Stimulated activated CD4-positive, alpha-beta T cell treated with anti-CD3 and anti-CD28 coated beads, Interleukin-1b, Interleukin-23, amount 100 ng/mL, for 1 hour (primary cell): ENCODE measurements at places on chromosomes 12 and 14.

DNA sequence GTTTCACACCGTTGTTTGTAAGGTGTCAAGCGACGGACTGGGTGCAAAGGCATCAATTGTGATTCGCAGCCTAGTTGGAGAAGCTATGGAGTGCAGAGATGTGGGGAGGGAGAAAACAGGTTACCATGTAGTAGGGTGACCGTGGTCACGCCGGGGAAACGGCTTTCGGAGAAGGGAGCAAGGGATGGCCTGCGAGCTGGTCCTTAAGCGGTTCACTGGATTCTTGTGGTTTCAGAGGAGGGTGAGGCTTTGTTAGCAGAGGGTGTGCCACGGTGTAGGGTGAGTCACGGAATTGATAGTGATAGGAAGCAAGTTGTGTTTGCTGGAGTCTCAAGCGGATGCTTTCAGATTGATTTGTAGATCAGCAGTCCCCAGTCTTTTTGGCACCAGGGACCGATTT is 2.3 kb downstream of the PIWIL1 start:
- no peak for DNase-seq

GRCh38 chr12:84054811-84055210 is 857.8 kb downstream of the SLC6A15 start:
- DNase-seq: no peak

GRCh38 chr14:25009891-25010290 is 40.1 kb downstream of the STXBP6 start:
- DNase-seq: no peak

GRCh38 chr14:55426891-55427290 is 13.5 kb downstream of the TBPL2 start:
- DNase-seq: no peak

- no peak for DNase-seq
Observed at GRCh38 chr12:9073076-9073475, 42.6 kb downstream of the A2M start.

GRCh38 chr14:76331328-76332011 is 44.5 kb upstream of the ESRRB start:
- no peak for DNase-seq
